ENCODE measurements at places on chromosomes 16 and 17. TPM values are rescaled to one million over a fixed set of nuclear protein-coding genes. Genes with fewer than 3 reads are reported as not detected.

The KRTAP9-4 gene
- not detected for polyA plus RNA-seq

The TBC1D3H gene
- polyA plus RNA-seq: not detected

The RGS11 gene
- polyA plus RNA-seq: 0.14 TPM

The SHISA6 gene
- not detected for polyA plus RNA-seq

The HEATR3 gene
- 17.3 TPM for polyA plus RNA-seq

The QRICH2 gene
- polyA plus RNA-seq: 1.3 TPM

The LITAFD gene
- not detected for polyA plus RNA-seq

The AKAP1 gene
- polyA plus RNA-seq: 43.5 TPM

The PITPNC1 gene
- 31.7 TPM for polyA plus RNA-seq

The PLA2G10 gene
- 0.24 TPM for polyA plus RNA-seq

The MT4 gene
- polyA plus RNA-seq: not detected

The CRYBA1 gene
- not detected for polyA plus RNA-seq

The ESRP2 gene
- polyA plus RNA-seq: 35.4 TPM

The ASPHD1 gene
- 2.7 TPM for polyA plus RNA-seq

The FKBP10 gene
- polyA plus RNA-seq: 99.6 TPM

The HAPSTR1 gene
- polyA plus RNA-seq: 21.6 TPM

The SSTR5 gene
- polyA plus RNA-seq: not detected

The MYH2 gene
- polyA plus RNA-seq: not detected

The MARVELD3 gene
- polyA plus RNA-seq: 6.2 TPM

The TPSAB1 gene
- polyA plus RNA-seq: not detected

The ZNF750 gene
- 0.23 TPM for polyA plus RNA-seq

The RNF227 gene
- 5.3 TPM for polyA plus RNA-seq

The ARL5C gene
- polyA plus RNA-seq: not detected

The MEIOC gene
- polyA plus RNA-seq: 0.16 TPM

The GAS2L2 gene
- 0.07 TPM for polyA plus RNA-seq

The PYCARD gene
- polyA plus RNA-seq: 76.4 TPM

The OR3A2 gene
- polyA plus RNA-seq: not detected

The GRAP gene
- polyA plus RNA-seq: not detected

The KRT28 gene
- polyA plus RNA-seq: not detected

The POLR2C gene
- 87.8 TPM for polyA plus RNA-seq

The KRT20 gene
- not detected for polyA plus RNA-seq

The KCNG4 gene
- polyA plus RNA-seq: not detected

The SMCR8 gene
- 9.7 TPM for polyA plus RNA-seq

The SYNGR3 gene
- polyA plus RNA-seq: 0.33 TPM

The TM4SF5 gene
- not detected for polyA plus RNA-seq

The CNTD1 gene
- polyA plus RNA-seq: not detected

The MYO15A gene
- polyA plus RNA-seq: 0.69 TPM

The C16orf89 gene
- polyA plus RNA-seq: not detected

The GRAPL gene
- not detected for polyA plus RNA-seq

The RAP1GAP2 gene
- 25.0 TPM for polyA plus RNA-seq

The CHD9NB gene
- 2.4 TPM for polyA plus RNA-seq

The COX11 gene
- 44.5 TPM for polyA plus RNA-seq

The CDK5R1 gene
- polyA plus RNA-seq: 2.6 TPM

The TSPOAP1 gene
- polyA plus RNA-seq: not detected

The NPIPA2 gene
- not detected for polyA plus RNA-seq

The PAM16 gene
- polyA plus RNA-seq: 41.2 TPM

The KRT24 gene
- polyA plus RNA-seq: not detected

The UMOD gene
- not detected for polyA plus RNA-seq

The RNU2-1 gene
- polyA plus RNA-seq: not detected

Data from mammary epithelial cell (primary cell).